AG20443 (cell line): ENCODE measurements at places on chromosomes 2 and 18.

DNA sequence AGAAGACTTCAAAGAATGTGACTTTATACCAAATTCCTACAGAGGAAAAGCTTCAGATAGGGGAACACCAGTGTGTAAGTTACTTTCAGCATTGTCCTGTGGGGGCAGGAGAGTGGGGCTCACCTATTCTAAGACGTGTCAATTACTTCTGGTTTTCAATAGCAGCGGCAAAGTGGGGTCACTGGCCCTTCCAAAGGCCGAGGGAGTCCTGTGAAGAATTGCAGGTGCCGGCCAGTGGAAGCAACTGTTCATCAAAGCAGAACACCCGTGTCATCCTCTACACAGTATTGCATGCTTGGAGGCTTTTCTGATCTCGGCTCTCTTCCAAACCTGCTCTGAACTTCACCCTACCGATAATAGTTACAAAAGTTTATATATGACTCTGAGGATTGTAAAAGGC is 1176.5 kb upstream of the TMEFF2 start:
- DNase-seq, result no peak

GRCh38 chr2:230589497-230590015 is 123.1 kb upstream of the CAB39 start:
- no peak for DNase-seq

GRCh38 chr18:79738581-79739439 is 58.9 kb upstream of the KCNG2 start:
- no peak for DNase-seq

GRCh38 chr18:76496194-76496890 is 1.3 kb upstream of the ZNF516 start:
- DNase-seq, result peak; percentile 70

- DNase-seq, result peak; percentile 85
Measured at GRCh38 chr2:177242121-177242987, 22.2 kb downstream of the NFE2L2 start.

DNA sequence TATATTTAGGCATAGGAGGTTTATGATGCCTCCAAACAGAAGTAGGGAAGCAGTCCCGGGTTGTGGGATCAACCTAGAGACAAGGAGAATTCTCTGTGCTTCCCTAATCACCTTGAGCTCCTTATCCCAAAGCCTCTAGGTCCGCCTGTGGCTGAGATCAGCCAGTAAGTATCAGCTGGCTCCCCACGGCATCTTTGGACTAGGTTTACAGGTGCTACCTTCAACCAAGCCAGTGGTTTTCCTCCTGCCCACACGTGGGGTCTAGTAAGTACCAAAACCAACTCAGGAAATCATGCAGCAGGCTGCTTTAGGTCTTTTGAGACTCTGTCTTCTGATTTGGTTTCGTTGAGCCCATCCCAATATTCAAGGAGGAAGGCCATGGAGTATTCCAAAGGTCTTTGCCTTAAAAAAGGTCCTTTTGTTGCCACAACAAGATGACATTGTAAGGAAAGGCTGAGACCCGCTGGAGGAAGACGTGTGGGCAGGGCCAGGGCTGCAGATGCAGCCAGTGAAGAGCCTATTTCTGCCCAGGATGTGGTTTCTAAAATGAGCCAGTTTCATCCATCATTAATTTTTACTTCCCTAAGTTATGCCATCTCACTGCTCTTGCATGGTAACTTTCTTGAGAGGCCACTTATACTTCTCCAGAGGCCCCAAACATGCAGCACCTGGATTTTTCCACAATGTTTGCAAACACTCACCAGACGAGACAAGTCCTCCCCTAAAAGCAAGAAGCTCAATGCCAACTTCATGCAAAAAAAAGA is 248.7 kb downstream of the RNF152 start:
- DNase-seq, result no peak

GRCh38 chr2:65885266-65885665 is 452.9 kb upstream of the SPRED2 start:
- DNase-seq, result no peak
